Activated CD8-positive, alpha-beta memory T cell treated with anti-CD3 and anti-CD28 coated beads for 1 hour (primary cell): ENCODE measurements at places on chromosomes 16 and 17.

DNA sequence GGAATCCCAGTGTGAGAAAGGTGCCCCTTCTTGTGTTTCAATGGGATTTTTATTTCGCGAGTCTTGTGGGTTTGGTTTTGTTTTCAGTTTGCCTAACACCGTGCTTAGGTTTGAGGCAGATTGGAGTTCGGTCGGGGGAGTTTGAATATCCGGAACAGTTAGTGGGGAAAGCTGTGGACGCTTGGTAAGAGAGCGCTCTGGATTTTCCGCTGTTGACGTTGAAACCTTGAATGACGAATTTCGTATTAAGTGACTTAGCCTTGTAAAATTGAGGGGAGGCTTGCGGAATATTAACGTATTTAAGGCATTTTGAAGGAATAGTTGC, 567 bp downstream of the UBB start:
- no peak for DNase-seq

DNA sequence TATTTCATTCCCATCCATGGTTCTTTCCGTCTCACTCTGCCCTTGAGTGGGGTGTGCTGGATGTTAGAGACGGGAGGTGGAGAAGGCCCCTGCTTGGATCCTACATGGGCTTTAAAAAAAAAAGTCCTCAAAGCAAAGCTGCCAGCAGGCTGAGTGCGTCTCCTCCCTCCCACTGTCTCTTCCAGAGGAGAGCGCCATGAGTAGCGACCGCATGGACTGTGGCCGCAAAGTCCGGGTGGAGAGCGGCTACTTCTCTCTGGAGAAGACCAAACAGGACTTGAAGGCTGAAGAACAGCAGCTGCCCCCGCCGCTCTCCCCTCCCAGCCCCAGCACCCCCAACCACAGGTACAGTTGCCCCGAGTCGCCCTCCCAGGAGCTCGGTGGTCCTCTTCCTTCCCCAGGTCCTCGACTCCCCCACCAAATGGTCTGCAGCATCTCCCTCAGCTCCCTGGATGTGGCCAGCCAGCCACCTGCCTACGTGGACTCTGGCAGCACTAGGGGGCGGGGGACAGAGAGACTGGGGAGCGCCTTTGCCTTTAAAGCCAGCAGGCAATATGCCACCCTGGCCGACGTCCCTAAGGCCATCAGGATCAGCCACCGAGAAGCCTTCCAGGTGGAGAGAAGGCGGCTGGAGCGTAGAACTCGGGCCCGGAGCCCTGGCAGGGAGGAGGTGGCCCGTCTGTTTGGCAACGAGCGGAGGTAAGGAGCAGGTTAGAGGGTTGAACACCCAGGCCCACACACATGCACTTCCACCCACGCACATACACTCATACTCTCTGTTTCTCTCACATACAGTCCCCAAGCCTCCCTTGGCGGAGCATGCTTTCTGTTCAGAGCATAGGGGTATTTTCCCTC, 68.2 kb downstream of the PLD6 start:
- DNase-seq: no peak

DNA sequence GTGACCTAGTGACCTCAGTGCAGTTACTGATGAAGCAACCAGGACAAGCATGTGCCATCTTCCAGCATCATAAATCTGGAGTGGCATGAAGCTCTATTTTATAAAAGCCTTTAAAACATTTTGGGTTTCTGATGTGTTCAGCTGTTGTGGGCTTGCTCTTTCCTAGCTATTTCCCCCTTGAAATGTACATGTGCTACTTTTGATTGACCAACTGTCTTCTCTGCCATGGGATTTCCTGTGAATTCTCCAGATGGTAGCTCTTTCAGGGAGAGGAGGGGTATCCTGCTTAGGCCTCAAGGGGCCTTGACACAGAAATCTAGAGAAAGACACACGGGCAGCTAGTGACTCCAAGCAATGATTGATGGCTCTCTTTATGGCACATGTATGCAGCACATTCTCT, 1.9 kb upstream of the ASIC2 start:
- DNase-seq: no peak

- no peak for DNase-seq
Observed at GRCh38 chr17:42832213-42832933, 824 bp upstream of the PSME3 start.

GRCh38 chr16:11757671-11758545, 15.3 kb upstream of the TXNDC11 start:
- no peak for DNase-seq

DNA sequence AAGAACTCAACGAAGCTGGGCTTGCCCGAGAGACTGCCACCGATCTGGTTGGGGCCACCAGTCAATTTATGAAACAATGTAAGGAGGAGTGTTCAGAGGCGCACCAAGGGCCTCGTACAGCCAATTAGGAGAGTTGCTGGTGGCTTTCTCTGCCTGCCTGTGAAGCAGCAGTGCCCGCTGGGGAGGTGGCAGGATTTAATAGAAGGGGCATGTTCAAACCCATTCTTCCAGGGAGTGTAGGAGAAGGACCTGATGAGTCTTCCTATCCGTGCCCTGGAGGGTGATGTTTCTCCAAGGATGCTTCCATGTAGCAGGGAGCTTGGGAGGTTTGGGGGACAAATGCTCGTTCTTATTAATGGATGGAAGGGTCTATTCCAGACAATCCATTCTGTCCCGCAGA, 178.4 kb downstream of the CCDC182 start:
- DNase-seq: no peak

- DNase-seq: no peak
Observed at GRCh38 chr16:31874366-31875111, 932 bp downstream of the ZNF267 start.

GRCh38 chr16:30434852-30435251, 5.0 kb upstream of the DCTPP1 start:
- no peak for DNase-seq

GRCh38 chr16:72878301-72879269, 169.3 kb downstream of the ZFHX3 start:
- DNase-seq: no peak

DNA sequence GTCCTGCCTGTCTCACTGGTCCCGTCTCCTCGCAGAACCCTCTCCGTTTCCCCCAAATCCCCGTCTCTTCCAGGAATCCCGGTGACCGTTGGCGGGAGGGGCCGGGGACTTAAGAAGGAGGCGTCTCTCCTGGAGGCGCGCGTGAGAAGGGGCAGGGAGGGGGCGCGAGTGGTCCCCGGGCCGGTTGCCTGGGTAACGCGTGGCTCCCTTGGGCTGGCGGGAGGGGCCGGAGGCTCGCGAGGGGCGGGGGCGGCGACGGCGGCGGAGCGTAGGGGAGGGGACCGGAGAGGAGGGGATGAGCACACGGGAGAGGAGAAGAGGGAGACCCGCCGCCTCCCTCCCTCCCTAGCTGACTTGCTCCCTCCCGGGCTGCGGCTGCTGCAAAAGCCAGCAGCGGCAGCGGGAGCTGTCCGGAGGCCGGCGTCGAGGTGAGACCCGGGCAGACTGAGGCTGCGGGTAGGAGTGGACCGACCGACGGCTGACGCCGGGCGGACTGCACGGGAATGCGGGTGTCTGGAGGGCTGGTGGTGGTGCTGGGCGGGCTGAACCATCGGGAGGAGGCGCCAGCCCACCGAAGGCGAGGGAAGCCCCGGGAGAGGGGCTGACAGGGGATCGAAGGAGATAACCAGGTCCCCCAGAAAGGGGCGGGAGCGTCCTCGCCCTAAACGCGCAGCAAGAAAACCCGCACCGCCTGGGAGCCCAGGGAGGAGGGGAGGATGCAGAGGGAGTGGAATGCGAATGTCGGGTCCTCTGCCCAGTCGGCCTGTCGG, at the start of gene PRRT2:
Gene PRRT2, plus strand, starts transcription at position 298 of the 770 bp plus-strand sequence. CDS start 862 bp downstream, outside the sequence.
- DNase-seq: no peak

- no peak for DNase-seq
Observed at GRCh38 chr17:32103476-32104113, 38.7 kb upstream of the RHOT1 start.

GRCh38 chr17:83187782-83188311, 108.4 kb downstream of the METRNL start:
- no peak for DNase-seq

- DNase-seq: no peak
Observed at GRCh38 chr17:21711182-21711581, 18.9 kb downstream of the KCNJ18 start.

DNA sequence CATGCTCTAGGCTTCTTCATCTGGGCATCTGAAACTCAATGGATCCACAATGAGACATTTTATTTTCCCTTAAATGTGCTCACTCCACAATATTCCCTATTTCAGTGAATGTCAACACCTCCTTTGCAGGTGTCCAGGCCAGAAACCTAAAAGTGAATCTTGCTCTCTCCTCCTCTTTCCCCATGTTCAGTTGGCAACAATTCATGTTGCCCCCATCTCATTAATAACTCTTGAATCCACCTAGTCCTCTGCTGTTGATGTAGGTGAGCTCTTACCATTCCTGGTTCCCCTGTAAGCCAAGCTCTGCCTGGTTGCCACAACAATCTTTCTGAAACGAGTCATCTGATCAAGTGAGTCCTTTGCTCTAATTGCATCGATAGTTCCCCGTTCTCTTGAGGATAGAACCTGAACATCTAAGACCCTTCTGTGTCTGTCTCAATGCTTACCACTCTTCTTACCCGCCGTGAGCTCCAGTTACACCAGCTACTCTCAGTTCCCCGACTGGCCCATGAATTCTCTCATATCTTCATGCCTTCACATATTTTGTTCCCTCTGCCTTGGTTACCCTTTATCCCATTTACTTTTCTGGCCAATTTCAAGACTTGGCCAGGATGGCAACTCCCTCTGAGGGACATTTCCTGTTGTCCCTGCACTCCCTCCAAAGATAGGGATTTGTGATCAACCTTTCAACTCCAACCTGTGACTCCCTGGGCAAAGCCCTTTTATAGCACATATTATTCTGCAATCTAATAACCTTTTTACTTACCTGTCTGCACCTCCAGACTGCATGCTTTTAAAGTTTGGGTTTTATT, 35.9 kb downstream of the HLF start:
- DNase-seq: no peak

DNA sequence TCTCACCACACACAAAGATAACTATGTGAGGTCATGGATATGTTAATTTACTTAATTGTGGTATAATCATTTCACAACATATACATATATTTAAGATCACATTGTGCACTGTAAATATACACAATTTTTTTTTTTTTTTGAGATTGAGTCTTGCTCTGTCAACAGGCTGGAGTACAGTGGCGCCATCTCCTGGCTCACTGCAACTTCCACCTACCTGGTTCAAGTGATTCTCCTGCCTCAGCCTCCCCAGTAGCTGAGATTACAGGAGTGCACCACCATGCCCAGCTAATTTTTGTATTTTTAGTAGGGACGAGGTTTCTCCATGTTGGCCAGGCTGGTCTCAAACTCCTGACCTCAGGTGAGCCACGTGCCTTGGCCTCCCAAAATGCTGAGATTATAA, 11.5 kb upstream of the PRSS54 start:
- peak; percentile 21 for DNase-seq

DNA sequence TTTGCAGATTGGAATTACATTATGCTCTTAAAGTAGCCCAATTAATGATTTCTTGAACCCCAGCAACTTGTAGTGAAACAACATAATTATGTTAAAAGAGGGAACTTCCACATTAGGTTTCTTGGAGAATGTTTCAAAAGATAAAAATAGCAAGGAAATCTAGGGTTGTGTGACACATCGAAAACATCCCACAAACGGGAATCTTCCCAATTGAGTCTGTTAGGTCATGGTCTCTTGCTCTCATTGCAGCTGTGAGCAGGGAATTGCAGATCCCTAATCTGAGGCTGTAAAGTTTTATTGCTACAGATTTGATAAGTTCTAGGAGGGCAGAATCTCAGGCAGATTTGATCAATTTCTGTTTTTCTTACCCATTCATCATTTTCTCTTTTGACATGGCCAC, 6.7 kb upstream of the LPO start:
- DNase-seq: no peak

- no peak for DNase-seq
Observed at GRCh38 chr16:51592535-51593300, 441.6 kb upstream of the SALL1 start.

GRCh38 chr17:69579961-69580677, 165.6 kb downstream of the MAP2K6 start:
- DNase-seq: no peak
